Stimulated activated CD8-positive, alpha-beta memory T cell treated with anti-CD3 and anti-CD28 coated beads, Interleukin-15, amount 100 ng/mL, for 4 hours (primary cell): ENCODE measurements at places on chromosomes 4 and X.

DNA sequence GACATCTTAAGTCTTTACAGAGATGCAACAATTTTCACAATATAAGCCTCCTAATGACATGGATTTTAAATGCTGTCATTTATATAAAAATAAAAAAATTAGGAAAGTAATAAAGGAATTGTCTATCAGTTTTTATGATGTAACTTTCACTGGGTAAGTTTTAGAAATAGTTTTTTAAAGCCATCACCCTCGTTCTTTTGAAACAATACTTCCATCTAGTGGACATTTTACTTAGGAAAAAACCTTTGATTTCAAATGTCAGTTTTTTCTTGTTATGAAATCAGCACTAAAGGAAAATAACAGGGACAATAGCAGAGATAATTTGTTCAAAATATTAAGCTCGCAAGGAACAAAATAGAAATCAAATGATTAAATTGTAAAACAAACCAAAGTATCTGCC is 24.3 kb upstream of the NDNF start:
- DNase-seq = no peak

DNA sequence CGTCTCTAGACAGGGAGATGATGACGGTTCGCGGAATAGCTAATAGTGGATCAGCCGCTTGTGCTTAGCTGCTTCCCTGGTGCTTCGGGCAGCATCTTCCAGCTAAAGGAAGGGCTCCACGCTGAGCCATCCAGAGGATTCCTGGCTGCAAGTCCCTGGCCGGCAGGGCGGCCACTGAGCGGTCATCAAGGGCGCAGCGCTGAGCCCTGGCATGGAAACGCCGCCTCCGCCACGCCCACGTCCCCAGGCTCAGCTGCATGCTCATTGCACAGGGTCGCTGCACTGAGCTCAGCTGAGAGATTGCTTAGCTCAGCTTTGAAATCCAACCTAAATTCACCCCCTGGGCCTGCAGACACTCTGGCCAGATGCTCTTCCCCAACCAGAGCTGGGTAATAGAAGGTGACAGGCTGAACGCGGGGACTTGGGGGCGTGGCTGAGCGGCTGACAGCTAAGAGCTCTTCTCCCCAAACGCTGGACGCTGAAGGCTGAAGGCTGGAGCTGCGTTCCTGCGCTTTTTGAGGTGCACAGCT is 118.2 kb upstream of the KIT start:
- DNase-seq = no peak

- DNase-seq = no peak
Measured at GRCh38 chr4:5753366-5753765, 42.4 kb downstream of the EVC start.

DNA sequence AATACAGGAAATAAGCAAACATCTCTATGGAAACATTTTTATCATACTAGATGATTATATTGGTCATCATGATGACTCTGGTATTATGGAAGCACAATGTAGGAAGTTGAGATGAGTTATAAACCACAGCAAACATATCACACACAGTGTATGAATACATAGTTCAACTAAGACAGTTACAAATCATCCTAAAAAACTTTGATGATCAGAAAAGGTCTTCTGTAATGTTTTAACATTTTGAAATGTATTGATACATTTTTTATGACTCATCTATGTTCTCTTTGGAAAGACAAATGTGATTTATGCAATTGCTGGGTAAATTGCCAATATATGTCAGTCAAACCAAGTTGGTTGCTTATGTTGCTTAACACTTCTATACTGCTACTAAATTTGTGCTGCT is 4.8 kb downstream of the CXCL3 start:
- DNase-seq = no peak

GRCh38 chr4:109945056-109945455 is 32.4 kb downstream of the EGF start:
- no peak for DNase-seq

GRCh38 chrX:18424482-18425198 is 768 bp upstream of the CDKL5 start:
- no peak for DNase-seq

GRCh38 chrX:37820646-37821045 is 26.7 kb downstream of the DYNLT3 start:
- DNase-seq = no peak

DNA sequence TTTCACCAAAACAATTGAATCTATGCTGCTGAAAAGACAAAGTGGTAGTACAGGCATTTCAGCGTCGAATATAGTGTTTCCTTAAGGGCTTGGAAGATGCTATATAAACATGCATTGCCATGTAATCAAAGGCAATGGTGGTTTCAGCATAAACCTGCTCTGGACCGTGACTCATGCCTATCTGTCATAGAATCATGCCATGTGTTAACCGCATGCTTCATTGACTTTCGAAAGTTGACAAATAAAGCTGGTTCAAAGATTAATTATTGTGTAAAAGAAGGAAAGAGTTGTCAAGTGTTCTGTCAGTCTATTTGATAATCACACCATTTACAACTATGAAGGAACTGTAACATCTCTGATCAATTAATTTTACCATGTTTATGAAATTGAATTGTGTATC is 83.2 kb downstream of the FUNDC1 start:
- DNase-seq = no peak

DNA sequence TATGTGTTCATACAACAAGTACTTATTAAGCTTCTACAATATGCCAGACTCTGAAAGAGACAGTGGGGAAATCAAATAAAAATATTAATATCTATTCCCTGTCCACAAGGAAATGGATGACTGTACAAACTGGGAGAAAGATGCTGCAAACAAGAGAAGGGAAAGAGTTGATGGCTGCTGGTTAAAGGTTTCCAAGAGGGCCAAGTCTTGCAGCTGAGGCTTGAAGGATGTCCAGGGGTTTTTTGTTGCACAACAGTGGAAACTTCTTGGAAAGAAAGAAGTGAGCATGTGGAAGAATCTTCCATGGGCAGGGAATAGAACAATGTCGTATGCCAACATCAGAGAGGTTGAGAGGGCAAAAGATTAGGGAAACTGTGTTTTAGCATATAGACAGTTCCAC is 95.8 kb downstream of the MID1 start:
- DNase-seq = no peak

DNA sequence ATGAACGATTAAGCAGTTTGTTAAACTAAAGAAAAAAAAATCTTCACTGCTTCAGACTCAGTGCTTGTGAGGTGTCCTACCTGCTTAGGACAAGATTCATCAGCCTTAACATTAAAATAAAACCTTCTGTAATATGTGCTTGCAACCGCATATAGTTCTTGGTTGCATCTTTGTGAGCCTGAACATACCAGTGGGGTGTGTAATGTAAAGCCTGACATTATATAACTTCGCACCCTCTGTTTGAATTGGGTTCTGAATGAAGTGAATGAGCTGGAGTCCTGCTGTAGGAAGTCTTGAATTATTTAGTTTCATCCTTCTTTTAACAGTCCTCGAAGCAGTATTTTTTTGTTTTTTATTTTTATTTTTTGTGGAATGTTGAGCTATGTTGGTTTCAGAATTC is 3.1 kb downstream of the KDM6A start:
- DNase-seq = no peak

DNA sequence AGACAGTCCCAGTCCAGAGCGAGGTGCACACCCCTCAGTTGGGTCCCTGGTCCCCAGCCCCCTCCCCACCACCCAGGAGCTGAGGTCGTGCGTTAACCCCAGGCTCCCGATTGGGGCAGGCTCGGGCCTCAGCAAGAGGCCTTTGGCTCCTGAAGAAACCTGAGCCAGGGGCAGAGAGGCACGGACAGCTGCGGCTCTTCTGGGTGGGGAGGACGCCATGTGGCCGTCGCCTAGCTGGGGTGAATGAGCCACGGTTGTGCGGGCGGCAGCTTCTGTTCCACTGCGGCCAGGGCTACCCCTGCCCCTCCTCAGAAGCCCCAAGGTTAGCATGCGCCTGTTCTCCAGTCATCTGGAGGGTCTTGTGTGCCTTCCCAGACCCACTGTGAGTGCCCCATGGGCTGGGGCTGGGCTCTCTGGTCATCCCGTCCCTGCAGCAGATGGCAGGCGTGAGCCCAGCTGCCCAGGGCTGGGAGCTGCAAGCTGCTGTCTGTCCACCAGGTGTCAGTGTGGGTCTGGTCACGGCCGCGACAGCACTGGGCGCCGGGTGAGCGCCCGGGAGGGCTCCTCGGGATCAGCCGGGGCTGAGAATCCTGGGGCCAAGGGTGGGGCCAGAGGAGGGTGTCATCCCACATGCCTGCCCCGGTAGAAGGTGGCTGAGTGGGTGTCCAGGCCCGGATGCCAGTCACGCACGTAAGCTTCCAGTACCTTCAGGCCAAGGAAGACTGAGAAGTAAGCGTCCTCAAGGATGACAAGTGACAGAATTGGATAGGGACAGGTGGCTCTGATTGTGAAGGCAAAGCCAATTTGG is 21.9 kb downstream of the ATP2B3 start:
- peak; percentile 1 for DNase-seq

- DNase-seq = no peak
Measured at GRCh38 chr4:73750730-73751129, 10.4 kb downstream of the CXCL8 start.

- no peak for DNase-seq
Measured at GRCh38 chr4:40423735-40424134, 88.6 kb downstream of the CHRNA9 start.

GRCh38 chrX:45485719-45486118 is 285.0 kb upstream of the DIPK2B start:
- DNase-seq = no peak

- no peak for DNase-seq
Measured at GRCh38 chr4:22614114-22614513, 78.6 kb upstream of the GBA3 start.

GRCh38 chrX:105265093-105265492 is 44.6 kb upstream of the TEX13A start:
- no peak for DNase-seq

DNA sequence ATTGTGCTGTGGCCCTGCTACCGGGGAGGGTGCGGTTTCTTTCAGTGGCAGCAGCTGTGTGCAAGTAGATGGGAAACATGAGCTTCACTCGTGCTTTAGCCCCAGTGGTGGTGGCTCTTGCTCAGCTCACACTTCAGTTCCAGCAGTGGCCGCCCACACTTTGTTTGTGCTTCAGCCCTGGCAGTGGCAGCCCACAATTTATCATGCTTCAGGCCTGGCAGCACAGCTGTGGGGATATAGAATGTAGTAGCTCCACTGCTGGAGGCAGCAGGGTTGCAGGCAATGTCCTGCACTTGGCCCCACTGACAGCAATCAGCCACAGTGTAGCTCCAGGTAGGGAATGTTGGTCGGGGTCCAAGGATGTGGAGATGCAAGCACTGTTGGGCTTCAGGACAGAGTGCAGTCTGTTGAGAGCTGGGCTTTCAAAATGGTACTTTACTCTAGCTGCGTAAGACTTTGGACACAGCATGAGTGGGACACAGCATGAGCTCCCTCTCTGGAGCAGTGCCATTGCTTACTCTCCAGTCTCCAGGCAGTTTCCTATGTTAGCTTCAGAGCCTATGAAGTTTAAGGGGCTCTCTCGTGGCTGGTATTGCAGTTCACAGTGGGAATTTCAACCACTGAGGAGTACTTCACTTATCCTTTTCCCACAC is 413.1 kb downstream of the PDGFC start:
- DNase-seq = no peak

GRCh38 chr4:6595897-6596537 is 21.0 kb downstream of the MAN2B2 start:
- DNase-seq = no peak

GRCh38 chr4:105120626-105121025 is 26.1 kb upstream of the TET2 start:
- DNase-seq = no peak

DNA sequence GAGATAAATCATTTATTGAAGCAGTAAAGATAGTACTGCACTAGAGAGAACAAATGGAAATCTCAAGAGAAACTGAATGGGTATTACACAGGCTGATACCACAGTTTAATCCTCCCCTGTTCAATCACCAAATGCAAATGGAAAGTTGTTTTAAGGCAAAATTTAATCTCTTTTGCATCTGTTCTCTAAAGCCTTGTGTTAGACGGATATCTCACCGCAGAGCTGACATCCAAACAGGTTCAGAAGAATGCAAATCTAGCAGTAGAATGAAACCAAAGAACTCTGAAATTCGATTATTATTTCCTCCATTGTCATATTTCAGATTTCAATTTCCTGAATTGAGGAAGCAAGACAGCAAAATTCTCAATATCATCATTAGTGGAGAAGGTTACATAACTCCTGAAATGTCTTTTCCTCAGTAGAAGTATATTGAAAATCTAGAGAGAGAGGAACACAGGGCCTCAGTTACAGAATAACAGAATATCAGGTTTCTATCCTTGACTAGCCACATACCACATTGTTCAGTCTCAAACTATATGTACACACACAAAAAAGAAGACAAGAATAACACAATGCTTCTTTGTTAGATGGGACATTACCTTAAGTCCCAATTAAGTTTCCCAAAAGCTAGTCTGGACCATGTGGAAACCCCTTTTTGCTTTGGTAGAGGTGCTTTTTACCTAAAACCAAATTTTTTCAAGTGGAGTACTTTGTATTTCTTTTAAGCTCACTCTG is 94.1 kb upstream of the BANK1 start:
- DNase-seq = no peak

DNA sequence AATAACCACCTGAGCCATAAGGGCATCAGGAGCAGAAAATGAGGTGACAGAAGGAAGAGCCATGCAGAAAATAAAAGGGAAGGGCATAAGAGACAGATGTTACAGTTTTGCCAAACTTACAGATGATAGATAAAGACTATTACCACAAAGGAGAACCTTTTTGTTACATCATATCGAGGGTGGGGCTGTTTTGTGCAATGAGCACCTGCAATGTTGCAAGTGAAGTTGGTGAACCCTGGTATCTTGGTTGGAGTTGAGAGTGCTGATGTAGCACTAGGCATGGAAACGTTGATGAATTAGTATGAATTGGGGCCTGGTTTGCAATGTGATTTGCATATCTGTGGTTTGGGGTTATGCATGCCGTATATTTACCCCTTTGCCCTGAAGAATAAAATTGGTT is 119.8 kb upstream of the TEX13D start:
- DNase-seq = no peak

DNA sequence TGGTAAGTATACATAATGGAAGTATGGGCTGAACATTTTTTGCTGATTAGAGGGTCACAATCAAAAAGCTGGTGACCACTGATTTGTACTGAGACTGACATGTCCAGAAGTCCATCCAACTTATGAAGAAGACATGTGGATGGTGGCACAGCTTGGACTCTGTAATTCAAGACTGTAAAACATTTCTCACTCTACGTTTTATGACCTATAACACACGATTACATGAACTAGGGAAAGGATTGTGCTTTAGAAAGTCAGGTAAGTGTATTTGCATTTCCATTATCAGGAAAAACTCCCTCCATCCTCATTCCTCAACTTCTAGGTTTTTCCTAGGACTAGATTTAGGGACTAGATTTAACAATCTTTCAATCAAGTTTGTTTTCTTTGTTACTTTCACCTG is 30.5 kb upstream of the OCIAD2 start:
- no peak for DNase-seq

- DNase-seq = no peak
Measured at GRCh38 chr4:78630615-78631014, 79.0 kb downstream of the ANXA3 start.

GRCh38 chr4:74054483-74055047 is 16.1 kb upstream of the CXCL3 start:
- DNase-seq = no peak
